ENCODE measurements at places on chromosomes 5 and 9. TPM values are rescaled to one million over a fixed set of nuclear protein-coding genes. Genes with fewer than 3 reads are reported as not detected.

The CNTNAP3 gene
- total RNA-seq, result not detected

The FBP2 gene
- total RNA-seq, result not detected

The SIT1 gene
- 213 TPM for total RNA-seq

The PGM5 gene
- not detected for total RNA-seq

The SHROOM1 gene
- 3.3 TPM for total RNA-seq

The FRRS1L gene
- not detected for total RNA-seq

The HSPA5 gene
- total RNA-seq, result 148 TPM

The ZNG1A gene
- 32.8 TPM for total RNA-seq

The GABRG2 gene
- not detected for total RNA-seq

The HMGXB3 gene
- total RNA-seq, result 37.5 TPM

The LARP1 gene
- total RNA-seq, result 201 TPM

The PCDHGA9 gene
- total RNA-seq, result not detected

The PLEKHG4B gene
- not detected for total RNA-seq

The ABLIM3 gene
- total RNA-seq, result not detected

The ANKRD34B gene
- not detected for total RNA-seq

The AK1 gene
- total RNA-seq, result 30.4 TPM

The IDNK gene
- 6.8 TPM for total RNA-seq

The SPATA24 gene
- 4.0 TPM for total RNA-seq

The SARDH gene
- total RNA-seq, result 3.0 TPM

The IFNA21 gene
- total RNA-seq, result not detected

The NKD2 gene
- 1.3 TPM for total RNA-seq

The PAEP gene
- not detected for total RNA-seq

The SPINK4 gene
- not detected for total RNA-seq

The RFK gene
- total RNA-seq, result 18.2 TPM

The TAS2R1 gene
- not detected for total RNA-seq

The HTR1A gene
- total RNA-seq, result not detected

The GGTA1 gene
- not detected for total RNA-seq

The CACNA1B gene
- not detected for total RNA-seq

The SUSD1 gene
- total RNA-seq, result 15.2 TPM

The OBP2B gene
- not detected for total RNA-seq

The CAMK2A gene
- not detected for total RNA-seq

The IFNA2 gene
- not detected for total RNA-seq

The COL23A1 gene
- 0.63 TPM for total RNA-seq

The NUTM2F gene
- not detected for total RNA-seq

The WDR55 gene
- total RNA-seq, result 41.1 TPM

The CCL27 gene
- not detected for total RNA-seq

The MARCOL gene
- total RNA-seq, result not detected

The SLC22A5 gene
- 3.5 TPM for total RNA-seq

The CORO2A gene
- total RNA-seq, result 9.2 TPM

The RASGRF2 gene
- 11.6 TPM for total RNA-seq

All from activated CD8-positive, alpha-beta T cell treated with anti-CD3 and anti-CD28 coated beads, Interleukin-2, amount 10 ng/mL, durations not matched to agents 7 days and 5 days (primary cell).